Esophagus squamous epithelium (tissue), 5 donors: ENCODE measurements at places on chromosomes 11 and 22.

- no peak for DNase-seq
Measured at GRCh38 chr11:1352696-1353382, 36.9 kb upstream of the BRSK2 start.

DNA sequence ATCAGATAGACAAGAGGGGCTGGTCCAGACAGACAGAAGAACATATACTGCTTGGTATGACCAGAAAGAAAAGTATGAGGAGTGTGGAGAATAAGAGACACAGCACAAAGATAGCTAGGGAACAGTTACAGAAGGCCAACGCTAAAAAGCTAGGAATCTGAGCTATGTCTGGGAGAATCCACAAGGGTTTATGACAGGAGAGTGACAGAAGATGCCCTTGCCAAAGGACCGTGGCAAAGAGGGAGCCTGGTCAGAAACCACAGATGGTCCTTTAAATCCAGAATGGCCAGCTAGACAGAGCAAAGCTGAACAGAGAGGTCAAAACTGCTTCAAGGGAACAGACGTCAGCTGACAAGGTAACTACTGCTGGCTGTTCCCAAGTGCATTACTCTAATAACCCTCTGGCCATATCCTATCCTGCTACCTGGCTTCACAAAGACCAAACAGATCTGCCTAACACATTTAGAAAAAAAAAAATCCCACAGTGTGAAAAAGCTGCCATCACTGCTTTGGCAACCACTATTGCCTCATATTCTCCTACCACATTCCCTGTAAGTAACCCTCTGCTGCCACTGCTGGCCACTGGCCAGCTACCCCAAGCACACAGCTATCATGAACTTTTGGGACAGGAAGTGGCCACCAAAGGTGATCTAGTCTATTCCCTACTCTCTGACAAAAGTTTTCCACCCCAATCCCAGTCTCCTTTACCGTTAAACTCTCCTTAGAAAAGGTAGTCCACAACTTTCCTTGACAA, 7.3 kb downstream of the SERGEF start:
- DNase-seq, result no peak

GRCh38 chr11:58923300-58923788, 15.9 kb upstream of the GLYATL1 start:
- no peak for DNase-seq

DNA sequence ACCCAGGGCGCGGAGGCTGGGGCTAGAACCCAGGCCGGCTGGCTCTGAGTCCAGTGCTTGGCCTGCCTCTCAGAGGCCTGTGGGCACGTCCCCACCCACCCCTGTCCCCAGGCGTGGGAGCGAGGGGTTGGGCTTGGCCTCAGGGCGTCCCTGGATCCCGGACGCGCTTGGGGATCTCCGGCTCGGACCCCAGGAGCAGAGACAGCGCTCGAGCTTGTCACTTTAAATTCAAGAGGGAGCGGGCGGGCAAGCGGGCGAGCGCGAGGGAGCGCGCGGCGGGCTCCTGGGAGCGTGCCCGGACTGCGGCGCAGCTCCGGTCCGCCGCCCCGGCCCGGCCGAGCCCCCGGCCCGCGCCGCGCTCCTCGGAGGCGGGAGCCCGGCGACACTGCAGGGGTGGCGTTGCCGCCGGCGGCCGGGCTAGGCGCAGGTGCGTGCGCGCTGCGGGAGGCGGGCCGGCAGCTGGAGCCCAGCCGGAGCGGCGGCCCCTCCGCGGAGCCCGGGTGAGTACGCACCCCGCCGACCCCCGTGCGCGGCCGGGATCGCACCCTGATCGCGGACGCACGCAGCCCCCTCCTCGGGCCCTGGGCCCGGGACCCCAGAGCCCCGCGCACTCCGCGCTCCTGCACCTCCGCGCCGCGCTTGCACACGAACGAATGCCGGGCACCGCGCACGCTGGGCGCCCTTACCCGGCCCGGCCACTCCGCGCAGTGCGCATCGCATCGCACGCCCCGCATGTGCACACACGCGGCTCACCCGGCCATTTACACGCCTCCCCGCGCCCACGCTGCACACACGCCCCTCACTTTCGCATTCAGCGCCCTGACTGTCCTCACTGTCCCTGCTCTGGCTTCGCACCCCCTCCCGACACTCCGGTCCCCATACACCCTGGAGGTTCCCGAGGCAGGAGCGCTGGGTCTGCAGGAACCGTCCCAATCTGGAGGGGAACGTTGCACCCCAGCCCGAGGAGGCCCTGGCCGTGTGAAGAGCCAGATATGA, at the start of gene SYT12:
Gene SYT12, plus strand, starts transcription at position 174 of the 996 bp plus-strand sequence. CDS start 7,011 bp downstream, outside the sequence.
- DNase-seq, result no peak

- no peak for DNase-seq
Measured at GRCh38 chr11:118046964-118047700, 29.7 kb upstream of the TMPRSS4 start.

GRCh38 chr22:26828311-26828710, 170.9 kb downstream of the MIAT start:
- DNase-seq, result no peak

GRCh38 chr11:110296226-110297075, at the start of gene RDX:
Gene RDX (minus strand): TSS chr11:110296614. CDS start chr11:110279692, 16,922 bp downstream.
- no peak for DNase-seq

DNA sequence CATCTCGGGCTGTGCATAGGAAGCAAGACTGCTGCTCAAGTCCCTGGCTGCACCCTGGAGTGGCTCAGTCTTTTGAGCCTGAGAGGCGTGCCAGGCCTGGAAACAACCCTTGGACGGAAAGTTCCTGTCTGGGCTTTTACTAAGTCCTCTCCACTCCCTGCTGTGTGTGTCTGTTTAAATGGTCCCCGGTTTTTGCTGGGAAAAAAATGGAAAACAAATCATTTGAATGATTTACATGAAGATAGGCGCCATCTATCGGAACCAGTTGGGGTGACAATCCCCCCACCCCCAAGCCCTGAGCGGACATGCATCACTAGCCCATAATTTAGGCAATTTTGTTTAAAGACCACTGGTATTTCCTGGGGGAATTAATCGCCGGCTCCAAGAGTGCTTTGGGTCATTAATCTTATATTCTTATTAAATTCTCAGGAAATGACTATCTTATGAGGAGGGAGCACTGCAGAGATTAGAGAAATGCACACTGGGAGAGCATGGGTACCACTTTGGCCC, 2.7 kb upstream of the GAB2 start:
- no peak for DNase-seq

DNA sequence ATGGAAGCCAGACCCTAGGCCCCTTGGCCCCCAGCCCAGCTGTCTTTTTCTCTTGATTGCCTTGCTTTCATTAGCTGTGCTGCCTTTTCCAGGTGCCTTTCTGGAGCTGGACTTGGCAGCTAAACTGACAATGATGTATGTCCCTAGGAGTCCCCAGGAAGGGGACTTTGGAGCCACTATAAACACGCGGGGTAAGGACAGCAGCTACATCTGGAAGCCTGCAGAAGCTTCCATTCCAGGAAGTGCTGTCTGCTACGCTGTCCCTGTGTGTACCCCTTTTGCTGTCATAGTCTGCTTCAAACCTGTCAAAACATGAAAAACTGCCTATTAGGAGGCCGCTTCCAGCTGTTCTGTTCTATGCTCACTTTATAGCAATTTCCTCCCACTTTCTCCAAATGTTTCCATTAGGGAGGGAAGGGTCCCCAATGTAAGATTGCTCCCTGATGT, 153.3 kb upstream of the RAG2 start:
- no peak for DNase-seq

- no peak for DNase-seq
Measured at GRCh38 chr11:45896422-45896984, 10.6 kb downstream of the FREY1 start.

DNA sequence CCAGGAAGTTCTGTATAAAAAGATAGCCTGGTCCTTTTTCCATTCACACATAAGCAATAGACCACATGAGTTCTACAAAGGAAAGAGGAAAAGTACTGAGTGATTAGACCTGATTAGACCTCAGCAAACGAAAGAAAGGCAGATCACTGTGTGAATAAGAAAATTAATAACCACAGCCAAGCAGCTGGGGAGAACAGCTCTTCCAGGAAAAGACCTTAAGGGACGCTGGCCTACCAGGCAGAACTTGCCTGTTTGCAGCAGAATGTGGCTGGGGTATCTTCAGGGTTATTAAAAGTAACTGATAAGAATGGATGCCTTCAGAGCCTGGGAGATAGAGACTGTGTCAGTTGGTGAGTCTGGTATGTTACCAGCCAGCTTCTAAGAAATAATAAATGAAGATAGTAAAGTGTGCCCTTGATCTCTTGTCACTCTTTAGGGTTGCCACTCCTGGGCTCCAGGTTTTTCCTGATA, 172.9 kb downstream of the DBX1 start:
- no peak for DNase-seq

- no peak for DNase-seq
Measured at GRCh38 chr11:67126986-67127385, 7.9 kb downstream of the KDM2A start.

- no peak for DNase-seq
Measured at GRCh38 chr11:34860518-34860917, 55.7 kb downstream of the APIP start.

DNA sequence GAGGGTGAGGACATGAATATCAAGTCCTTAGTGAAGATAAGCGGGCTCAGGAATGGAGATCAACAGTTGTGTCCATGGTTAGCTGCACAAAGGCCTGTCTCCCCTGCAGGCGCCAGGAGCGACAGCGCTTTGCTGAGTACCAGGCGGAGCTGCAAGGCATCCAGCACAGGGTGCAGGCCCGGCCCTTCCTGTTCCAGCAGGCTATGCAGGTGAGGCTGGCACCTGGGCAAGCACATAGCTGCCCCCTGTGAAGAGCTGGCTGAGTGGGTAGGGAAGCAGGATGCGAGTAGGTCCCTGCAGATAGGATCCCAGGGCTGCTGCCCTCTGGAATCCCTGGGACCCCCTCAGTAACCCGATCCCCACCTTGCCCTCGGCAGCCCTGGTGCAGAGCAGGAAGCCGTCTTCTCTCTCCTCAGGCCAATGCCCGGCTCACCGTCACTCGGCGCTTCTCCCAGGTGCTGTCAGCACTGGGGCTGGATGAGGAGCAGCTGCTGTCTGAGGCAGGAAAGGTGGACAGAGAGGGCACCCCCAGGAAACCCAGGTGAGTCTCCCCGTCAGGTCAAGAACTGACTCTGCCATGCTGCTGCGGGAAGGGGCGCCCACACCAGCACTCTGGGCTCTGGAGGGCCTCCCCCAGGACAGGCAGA, 2.6 kb upstream of the SART1 start:
- DNase-seq, result no peak

GRCh38 chr11:128884703-128885338, 6.3 kb upstream of the KCNJ5 start:
- DNase-seq, result no peak

DNA sequence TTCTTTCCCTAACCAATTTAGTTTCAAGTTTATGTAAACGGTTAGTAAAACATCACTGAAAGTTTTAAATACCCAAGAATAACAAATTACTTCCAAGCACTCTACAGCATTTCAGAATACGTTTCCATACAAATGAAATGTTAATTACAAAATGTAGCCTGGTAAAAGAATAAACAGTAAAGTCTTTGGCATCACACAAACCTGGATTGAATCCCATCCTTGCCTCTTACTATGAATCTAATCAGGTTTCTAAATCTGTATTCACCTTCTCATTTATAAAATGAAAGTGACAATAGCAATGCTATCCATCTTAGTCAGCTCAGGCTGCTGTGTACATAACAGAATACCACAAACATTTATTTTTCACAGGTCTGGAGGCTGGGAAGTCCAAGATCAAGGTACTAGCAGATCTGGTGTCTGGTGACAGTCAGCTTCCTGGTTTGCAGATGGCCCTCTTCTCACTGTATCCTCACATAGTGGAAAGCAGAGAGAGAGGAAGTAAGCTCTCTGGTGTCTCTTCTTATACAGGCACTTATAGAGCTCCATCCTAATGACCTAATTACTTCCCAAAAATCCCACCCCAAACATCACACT, 19.2 kb downstream of the FAM168A start:
- DNase-seq, result no peak

GRCh38 chr22:35344956-35345690, 35.8 kb upstream of the HMOX1 start:
- DNase-seq, result no peak

DNA sequence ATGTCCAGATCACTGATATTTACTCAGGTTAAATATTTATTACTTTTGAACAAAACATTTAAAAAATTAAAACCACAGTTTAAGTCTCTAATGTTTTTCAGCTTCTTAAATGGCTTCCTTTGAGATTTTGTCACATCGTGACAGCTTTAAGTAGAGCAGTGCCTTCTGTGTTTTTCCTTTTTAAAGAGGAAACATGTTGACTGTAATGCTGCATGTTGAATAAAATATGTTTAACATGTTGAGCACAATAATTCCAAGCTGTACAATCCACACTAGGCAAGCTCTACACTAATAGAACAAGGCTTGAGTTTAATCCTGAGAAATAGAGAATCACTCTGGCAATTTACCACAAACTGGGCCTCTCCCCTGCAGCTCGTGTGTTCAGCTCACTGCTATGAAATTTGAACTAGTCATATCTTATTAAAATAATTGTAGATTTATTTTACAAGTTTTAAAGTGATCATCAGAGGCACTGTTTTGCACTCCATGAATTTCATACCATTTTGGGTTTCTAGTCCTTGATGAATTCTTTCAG, 368.3 kb downstream of the SOX6 start:
- DNase-seq, result no peak

- DNase-seq, result no peak
Measured at GRCh38 chr11:94031625-94032024, 10.5 kb downstream of the HEPHL1 start.

DNA sequence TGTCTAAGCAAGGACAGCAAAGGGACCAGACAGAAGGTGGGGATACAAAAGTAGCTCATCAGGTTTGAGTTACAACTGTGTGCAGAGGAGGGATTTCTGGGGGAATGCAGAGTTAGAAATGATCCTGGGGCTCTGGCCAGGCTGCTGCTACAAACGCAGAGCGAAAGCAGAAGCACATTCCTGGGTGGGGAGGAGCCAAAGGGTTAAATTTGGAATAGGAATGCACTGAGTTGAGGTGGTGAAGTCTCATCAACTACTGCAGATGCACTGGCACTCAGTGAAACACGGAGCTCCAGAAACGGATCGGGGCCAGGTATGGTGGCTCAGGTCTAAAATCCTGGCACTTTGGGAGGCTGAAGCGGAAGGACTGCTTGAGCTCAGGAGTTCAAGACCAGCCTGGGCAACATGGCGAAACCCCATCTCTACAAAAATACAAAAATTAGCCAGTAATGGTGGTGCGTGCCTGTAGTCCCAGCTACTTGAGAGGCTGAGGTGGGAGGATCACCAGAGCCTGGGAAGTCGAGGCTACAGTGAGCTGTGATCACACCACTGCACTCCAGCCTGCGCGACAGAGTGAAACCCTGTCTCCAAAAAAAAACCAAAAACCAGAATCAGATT, 3.2 kb downstream of the CHKA start:
- DNase-seq, result no peak

- no peak for DNase-seq
Measured at GRCh38 chr11:1049071-1049405, 12.5 kb upstream of the MUC6 start.

DNA sequence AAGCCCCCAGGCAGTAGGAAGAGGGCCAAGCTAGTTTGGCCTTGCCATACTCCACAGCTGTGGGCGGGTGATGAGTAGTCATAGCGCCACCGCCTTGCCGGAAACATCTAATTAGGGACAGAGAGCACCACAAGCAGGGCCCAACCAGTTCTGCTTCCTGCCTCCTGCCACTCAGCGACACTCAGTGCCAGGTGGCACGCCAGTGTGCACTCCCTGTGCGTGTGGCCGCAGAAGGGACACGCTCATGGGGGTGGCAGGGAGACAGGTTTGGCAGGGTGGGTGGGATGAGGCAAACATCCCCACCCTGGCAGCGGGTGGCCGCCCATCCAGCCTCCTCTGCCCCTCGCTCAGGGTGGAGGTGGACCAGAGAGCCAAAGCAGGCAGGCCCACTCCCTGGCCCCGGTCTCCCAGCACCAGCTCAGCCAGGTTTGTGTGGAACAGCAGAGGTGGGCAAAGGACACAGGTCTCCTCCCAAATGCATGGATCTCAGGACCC, 4.9 kb downstream of the OVOL1 start:
- DNase-seq, result no peak

- DNase-seq, result no peak
Measured at GRCh38 chr11:130407978-130408377, 20.4 kb downstream of the ADAMTS8 start.
